ENCODE measurements at places on chromosomes 5 and 9.
A peak's percentile ranks its signal among the peaks of the same experiment; 100 is the strongest.

DNA sequence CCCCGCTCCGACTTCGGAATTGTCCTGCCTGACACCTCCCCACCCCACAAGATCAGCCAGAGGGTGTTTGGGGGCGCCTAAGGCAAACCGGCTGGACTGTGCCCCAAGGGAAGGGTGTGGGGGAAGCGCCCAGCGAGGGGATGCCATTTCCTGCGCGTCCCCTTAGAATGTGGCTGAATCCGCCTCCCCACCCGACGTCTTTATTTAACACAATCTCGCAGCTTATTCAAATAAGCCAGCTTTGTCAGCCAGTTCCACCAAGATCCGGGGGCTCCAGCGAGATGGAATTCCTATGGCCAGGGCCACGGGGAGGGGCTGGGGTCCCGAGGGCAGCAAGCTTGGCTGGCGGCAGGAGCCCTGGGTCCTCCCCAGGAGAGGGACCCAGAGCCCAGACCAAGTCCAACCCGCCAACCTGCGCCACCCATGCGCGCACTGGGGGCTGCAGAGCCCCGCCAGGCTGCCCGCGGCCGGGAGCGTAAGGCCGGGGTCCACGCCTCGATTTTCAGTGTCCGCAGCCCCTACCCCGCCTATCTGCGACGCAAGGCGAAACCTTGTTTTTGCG is 7.4 kb downstream of the IRX4 start:
- no peak for DNase-seq

DNA sequence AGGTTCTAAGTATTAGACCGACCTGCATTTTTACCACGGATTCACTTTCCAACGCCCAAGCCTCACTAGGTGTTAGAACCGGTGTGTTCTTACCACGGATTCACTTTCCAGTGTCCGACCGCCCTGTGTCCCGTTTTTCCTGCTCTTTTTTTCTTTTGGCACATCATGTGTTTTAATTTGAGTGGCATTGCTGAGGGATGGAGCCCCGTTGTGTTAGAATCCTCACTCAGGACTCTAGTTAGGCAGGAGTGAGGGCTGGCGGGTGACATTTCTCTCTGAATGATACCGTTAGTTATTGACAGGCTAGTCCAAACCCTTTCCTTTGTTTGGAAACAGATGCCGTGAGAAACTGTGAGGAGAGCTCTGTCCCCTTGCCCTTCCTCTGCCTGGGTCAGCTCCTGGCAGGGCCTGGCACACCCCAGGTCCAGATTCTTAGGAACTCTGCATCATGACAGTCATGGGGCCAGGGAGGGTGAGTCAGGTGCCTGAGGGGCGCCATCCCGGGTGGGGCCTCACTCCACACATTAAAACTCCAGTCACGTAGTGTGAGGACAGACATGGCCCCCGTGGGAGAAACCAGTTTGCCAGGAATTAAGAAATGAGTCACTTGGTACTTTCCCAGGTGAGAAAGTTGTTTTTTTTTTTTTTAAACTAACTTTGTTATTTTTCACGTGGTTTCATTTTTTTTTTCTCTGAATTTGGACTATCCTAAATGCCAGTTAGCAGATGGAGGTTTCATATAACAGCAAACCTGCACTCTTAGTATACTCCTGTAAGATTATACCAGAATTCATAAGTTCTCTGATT is 15.8 kb downstream of the EXOC3 start:
- DNase-seq = peak; percentile 7

GRCh38 chr5:163094492-163095180 is 342.8 kb upstream of the CCNG1 start:
- DNase-seq = no peak

GRCh38 chr9:77726289-77726688 is 78.2 kb upstream of the GNA14 start:
- no peak for DNase-seq

DNA sequence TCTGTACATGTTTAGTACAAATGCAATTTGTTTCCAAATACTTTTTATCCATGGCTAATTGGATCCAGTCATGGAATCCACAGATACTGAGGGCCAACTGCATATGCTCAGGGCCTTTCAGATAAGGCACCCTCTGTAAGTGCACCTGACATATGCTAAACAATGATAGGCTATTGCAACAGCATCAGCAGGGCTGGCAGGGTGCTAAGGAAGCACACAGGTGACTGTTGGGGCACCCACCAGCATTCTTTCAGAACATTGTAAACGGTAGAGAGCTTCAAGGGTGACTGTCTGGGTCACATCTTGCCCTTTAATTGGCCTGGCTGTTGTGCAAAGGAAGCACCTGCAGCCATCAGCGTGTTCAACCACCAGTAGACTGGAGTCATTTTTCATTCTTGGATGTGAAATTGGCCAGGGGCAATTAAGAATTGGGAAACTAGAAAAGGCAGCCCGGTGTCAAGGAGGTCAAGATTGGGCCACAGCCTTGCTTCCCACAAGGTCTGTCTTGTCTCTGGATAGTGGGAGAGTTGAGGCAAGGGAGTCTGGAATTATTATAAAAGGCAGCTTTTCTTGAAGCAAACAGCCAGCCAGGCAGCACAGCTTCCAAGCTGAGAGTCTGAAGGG is 129.3 kb upstream of the RAI14 start:
- DNase-seq = no peak

GRCh38 chr5:124252191-124252638 is 494.2 kb downstream of the ZNF608 start:
- no peak for DNase-seq

DNA sequence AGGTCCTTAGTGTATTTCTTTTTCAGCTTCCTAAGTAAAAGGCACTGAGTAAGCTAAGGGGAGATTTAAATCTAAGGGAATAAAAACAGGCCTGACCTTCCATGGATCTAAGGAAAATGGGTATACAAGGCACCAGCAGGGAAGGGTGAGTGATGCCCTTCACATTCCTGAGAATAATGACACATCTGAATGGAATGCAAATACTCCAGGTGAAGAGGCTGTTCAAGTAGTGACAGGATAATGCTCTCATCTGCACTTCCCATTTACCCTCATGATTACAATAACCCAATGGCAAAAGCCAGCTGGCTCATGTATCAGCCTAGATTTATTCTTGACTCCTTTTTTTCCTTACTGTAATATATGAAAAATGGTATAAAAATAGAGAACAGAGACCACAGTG is 216.2 kb upstream of the ACTBL2 start:
- DNase-seq = no peak

DNA sequence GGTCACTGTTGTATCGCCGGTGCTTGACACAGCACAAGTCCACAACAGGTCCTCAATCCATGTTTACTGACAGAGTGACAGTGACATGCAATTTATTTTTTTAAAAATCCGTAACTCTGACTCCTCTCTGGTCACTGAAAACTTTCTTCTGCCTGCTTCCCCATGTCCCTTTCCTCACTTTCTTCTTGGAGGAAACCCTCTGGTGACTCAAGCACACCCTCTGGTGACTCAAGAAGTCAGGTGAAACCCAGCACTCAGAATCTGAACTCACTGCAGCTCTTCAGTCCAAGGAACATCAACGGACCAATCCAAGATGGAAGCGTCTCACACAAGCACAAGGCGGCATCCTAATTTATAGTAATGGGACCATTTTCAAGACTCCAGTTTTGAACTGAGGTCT is 245.9 kb downstream of the FSTL4 start:
- no peak for DNase-seq

- DNase-seq = no peak
These were observed 60.1 kb downstream of the PTPDC1 start for GRCh38 chr9:94144394-94144793.

GRCh38 chr5:152349683-152350526 is 55.2 kb downstream of the NMUR2 start:
- peak; percentile 28 for DNase-seq

GRCh38 chr9:96009690-96010472 is 134.4 kb downstream of the ERCC6L2 start:
- no peak for DNase-seq

DNA sequence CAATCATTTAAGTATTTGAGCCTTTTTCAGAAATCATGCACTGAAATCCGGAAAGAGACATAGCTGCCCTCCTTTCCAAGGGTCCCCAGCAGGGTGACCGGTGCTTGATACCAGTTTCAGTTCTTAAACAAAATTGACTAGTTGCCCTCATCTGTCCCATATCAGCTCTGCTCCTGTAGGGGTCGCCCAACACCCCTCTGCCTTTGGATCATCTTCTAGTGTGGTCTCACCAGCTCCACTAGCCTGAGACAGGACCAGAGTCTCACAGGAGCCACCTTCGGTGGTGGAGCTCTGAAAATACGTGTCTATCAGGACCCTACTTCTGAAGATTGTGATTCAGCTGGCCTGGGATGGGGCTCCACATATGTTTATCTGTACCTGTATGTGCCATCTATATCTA is 428.2 kb downstream of the ENC1 start:
- DNase-seq = no peak

- no peak for DNase-seq
These were observed 133.4 kb downstream of the ACTL7B start for GRCh38 chr9:108722396-108722795.

DNA sequence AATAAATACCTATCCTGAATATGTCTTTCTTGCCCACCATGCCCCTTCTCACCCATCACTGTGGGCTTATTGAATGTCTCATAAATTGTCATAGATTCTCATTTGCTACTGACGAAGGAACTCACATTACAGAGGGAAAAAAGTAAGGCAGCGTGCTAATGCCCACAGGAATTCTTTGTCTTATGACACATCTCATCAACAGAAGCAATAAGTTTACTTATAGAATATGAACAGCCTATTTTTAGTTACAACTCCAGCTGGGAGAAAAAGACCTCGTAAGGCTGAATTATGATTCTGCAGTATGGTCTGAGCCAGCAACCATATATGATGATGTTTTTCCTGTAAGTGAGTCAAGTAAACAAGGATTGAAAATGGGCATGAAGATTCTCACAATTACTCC is 22.4 kb upstream of the ATG10 start:
- no peak for DNase-seq

DNA sequence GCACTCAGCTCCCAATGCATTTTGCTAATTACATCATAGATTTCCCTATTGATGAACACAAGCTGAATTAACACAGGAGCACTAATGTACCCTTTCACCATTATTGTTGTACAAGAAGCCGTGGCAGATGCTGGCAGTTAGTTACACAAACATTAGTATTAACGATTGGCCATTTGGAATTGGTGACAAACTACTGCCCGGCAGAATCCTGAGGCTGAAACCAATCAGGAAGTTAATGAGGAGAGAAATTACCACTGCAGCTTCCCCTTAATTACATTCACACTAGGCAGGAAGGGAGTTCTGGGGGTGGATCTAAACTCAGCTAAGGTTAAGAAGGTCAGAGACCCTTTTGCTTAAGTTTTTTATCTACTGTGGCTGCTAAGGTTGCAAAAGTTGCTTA is 9.6 kb upstream of the DMRT3 start:
- DNase-seq = no peak

- no peak for DNase-seq
These were observed 65.9 kb upstream of the ASTN2 start for GRCh38 chr9:117480729-117481128.

DNA sequence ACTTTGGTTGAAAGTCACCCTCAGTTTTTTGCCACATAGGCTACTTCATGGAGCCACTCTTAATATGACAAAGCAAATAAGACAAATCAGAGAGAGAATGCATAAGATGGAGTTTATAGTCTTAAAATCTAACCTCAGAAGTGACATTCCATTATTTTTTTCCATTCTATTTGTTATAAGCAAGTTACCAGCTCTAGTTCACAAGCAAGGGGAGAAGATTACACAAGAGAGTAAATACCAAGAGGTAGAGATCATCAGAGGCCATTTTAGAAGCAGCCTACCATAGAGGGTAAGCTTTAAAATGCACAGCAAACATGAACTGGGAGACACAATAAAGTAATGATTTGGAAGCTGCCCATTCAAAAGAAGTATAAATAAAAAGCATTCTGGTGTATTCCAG is 651.3 kb upstream of the MEF2C start:
- no peak for DNase-seq

DNA sequence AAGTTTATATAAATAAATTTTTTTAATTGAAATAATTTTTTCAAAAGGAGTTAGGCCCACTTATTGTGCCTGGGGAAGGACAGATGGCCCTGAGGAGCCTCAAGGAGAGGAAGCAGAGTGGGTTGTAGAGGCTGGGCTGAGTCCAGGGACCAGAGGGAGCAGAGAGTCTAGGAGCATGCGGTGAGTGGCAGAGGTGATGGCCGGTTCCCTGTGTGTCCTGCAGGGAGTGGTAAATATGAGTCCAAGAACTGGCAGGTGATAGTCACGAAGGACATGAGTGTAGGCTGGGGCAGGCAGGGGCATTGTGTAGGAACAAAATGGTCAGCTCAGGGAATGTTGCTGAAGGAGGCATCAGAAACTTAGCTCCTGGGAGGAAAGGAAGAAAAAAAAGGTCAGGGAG is 8.3 kb upstream of the BTNL9 start:
- no peak for DNase-seq

DNA sequence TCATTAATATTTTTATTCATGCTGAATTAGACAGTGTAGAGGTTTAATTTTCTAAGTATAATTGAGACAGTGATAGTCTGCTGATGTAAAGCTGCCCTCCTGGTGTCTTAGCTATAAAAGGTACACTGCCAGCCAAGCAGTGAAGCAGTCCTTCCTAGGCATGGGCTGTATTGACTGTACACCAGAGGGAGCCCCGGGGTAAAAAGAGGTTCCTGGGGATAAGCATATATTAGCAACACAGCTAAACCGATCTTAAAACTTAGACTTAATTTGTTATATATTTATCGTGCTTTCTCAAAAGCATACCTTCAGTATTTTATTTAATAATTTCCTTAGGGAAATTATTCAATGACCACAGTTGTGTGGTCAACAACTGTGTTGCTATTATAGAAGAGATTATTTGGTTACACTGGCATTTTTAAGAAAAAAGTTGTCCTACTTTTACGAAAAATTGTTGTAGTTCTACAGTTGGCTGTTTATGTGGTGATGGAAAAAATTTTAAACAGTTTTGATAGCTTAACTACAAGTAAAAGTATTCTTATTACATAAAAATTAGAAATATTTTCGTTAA is 68.8 kb downstream of the ELL2 start:
- no peak for DNase-seq

GRCh38 chr5:73153513-73153912 is 19.5 kb upstream of the TMEM174 start:
- no peak for DNase-seq

DNA sequence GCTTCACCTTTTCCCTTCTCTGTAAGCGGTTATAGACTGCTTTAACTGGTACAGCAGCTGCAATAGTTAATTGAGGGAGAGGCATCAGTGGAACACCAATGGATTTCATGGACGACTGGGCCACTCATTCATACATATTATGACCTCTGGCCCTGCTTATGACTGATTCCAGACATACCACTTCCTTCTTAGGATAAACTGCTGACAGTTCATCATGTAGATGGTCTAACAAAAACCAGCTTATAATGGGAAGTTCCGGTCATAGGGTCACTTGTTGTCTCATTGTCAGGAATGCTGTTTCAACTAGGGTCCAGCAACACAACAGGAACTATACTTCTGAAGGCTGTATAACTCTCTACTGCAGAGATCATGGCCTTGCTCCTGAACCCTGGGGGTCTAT is 265.2 kb upstream of the RASA1 start:
- no peak for DNase-seq

- DNase-seq = no peak
These were observed 27.3 kb downstream of the MACROH2A1 start for GRCh38 chr5:135371622-135372232.

GRCh38 chr9:92971776-92972175 is 24.5 kb downstream of the FGD3 start:
- no peak for DNase-seq

GRCh38 chr5:106976363-106976762 is 694.4 kb downstream of the EFNA5 start:
- DNase-seq = no peak

Measured in left ventricle myocardium inferior (tissue), 1 donor.